ENCODE measurements at places on chromosomes 5 and 9.

GRCh38 chr9:134691695-134692572, 50.3 kb downstream of the COL5A1 start:
- DNase-seq = no peak

GRCh38 chr5:40390281-40391149, 289.2 kb upstream of the PTGER4 start:
- DNase-seq = no peak

DNA sequence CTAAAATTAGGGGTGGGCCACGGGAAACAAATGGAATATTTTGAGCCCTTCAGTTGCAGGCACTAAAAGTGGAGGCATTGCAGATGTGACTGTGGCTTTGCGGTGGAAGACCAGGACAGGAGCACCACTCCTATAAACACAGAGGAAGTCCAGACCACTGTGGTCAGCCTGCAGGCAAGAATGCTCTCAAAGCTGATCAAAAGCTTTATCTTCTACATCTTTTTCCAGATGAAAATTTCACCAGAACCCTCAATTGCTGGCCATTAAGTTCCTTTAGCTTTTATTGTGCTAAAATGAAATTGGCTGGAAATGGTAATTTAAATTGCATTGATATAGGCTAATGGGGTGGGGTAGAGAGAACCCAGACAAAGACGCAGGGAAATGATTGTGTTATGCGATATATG, 208.8 kb downstream of the ERCC6L2 start:
- no peak for DNase-seq

DNA sequence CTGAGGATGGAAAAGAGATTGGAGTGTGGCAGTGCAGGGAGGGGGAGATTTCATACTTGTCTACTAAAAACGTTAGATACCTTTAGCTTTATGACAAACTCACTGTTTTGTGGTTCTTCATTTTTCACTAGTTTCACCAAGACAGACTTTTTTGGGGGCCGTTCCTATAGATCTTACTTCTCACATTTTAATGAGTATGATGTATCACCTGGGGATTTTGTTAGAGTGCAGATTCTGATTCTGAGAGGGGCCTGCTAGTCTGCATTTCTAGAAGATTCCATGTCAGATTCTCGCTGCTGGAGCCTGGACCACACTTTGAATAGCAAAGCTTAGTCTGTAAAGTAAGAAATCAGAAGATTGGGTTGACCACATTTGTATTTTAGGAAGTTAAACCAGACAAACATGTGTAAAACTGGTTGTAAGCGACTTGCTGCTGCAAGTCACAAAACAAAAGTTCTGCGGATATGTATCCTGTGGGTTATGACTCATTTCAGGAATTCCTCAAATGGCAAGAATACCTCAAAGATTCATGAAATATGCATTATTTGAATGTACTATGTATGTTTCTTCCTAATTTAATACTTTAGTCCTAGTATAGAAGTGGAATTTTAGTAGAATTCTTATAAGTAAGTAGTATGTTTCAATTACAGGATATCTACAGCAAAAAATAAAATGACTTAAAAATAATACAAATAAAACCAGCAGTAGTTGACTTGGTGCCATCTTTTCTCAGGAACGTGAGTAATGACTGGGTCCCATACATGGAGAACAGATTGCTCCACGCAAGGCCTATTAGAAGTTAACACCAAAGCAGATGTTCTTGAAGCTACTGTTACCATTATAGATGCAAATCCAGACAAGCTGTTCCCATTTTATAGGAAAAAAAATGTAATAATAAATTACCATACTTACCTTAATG, 27.8 kb downstream of the NFIL3 start:
- peak; percentile 61 for DNase-seq

DNA sequence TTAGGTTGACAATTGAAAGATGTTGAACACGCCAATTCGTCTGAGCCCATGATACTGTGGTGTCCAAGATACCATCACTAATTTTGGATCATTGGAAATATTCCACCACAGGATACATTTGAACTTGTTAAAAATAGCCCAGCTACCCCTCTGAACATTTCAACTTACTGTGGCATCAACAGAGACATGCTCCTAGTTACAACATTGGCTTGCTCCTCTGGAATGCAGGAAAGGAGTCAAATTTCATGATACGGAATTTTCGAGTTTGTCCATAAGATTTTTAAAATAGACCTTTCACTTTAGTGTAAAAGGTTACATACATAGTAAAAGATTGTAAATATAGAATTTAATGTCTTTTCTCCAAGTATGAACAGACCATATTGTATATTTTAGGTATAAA, 12.8 kb downstream of the SEMA5A start:
- no peak for DNase-seq

GRCh38 chr5:636951-637350, 24.8 kb downstream of the CEP72 start:
- DNase-seq = no peak

DNA sequence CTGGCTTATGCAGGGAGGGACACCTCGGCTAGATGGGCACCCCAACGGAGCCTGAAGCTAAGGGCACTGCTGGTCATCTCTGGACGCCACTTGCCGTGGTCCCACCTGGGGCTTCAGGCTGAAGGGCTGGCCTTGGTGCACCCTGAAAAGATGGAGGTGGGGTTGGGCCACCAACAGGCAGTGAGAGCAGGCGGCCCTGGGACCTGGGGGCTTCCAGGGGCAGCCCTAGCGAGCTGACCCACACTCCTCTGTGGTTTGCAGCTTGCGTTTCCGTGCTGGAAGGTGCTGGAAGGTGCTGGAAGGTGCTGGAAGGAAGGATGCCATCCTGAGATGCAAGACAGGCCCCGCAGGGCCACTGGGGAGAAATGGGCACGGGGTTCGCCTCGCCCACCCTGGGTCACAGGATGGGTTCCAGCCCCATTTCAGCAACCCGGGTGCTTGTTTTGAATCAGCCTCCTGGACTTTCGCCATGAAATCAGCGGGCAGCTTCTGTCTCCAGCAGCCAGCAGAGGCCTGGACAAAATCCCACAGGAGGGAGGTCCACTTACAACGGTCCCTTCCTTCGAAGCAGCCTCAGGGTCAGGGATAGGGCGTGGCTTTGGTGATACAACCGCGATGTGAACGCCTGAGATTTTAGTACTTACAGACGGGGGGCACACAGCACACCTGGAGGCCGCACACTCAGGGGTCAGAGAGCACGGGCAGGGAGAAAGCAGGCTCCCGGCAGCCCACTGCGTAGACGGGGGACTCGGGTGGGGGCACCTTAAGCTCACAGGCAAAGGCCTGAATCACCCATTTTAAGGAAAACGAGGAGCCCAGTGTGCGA, 303.1 kb upstream of the IRX4 start:
- no peak for DNase-seq

DNA sequence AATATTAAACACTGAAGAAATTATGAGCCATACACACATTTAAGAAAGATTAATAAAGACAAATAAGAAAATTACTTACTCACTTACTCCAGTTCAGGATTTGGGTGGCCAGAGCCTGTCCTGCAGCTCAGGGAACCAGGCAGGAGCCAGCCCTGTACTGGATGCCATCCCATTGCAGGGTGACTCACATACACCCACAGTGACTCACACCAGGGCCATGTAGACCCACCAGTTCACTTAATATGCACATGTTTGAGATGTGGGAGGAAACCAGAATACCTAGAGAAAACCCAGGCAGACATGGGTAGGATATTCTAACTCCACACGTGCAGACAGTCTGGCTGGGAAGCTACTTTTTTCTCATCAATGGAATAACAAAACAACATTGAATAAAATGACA, 49.6 kb upstream of the ADRB2 start:
- peak; percentile 82 for DNase-seq

Data from RCC 7860 (cell line).